ENCODE measurements at places on chromosomes 16 and 17.

DNA sequence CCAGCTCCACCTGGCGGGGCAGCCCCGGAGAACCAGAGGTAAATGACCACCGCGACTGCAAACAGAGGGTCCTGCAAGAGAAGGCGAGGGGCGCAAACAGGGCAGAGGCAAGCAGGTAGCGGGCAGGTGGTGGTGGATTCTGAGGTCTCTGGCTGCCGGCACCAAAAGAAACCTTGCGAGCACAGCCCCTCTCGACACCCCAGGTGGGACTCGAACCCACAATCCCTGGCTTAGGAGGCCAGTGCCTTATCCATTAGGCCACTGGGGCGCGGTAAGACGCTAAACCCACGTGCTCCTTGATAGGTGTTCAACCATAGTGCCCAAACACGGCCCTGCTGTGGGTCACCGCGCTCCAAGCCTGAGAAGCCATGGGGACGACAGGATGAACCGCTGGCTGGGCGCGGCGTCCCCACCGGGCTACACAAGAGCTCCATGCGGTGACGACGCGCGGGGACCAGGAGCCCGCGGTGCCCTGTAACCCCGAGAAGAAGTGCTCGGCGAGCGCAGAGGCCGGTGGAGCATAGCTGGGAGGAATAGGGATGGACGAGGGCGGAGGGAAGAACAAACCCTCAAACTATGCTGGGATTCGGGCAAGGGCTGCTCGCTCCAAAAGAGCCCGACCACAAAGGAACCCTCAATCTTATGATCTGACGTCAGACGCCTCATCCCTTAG lies 12.4 kb downstream of the ATP5PD start:
- DNase-seq, result peak; percentile 97

- DNase-seq, result no peak
These were observed 34.0 kb downstream of the KIAA0513 start for GRCh38 chr16:85061566-85061965.

- no peak for DNase-seq
These were observed 35.0 kb downstream of the PSME3IP1 start for GRCh38 chr16:57150682-57151330.

DNA sequence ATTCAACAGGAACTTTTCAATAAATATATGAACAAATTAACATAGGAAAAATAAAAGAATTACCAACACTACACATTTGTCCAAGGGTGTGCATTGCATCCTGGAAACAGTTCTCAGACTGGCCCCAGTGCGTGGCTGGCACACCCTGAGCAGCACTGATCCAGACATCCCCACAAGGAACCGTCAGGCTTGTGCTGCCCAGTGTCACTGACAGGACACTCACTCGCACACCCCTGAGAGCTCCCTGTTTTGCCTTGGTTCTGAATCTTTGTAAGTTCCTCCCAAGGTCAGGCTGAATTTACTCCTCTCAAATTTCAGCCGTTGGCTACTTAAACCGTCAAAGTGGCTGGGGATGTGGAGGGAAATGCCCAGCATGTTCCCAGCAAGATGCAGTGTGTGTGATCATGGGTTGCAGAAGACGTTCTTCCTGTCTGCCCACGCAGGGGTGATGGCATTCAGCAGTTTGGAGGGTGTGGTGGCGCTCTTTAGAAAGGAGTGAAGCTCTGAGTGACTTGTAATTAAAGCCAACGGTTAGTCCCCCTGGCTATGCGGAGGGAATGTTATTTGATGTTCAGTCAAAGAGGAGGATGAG lies 1.7 kb downstream of the MT2A start:
- peak; percentile 89 for DNase-seq

DNA sequence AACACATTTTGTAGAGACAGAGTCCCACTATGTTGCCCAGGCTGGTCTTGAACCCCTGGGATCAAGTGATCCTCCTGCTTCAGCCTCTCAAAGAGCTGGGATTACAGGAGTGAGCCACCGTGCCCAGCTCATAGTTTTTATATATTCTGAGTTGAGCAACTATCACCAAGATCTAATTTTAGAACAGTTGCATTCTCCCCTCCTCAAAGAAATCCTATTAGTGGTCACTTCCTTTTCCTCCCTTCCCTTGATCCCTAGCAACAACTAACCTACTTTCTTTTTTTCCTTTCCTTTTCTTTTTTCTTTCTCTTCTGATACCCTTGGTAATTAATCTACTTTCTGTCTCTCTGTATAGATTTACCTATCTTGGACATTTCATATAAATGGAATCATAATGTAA lies 61.5 kb upstream of the B4GALNT2 start:
- no peak for DNase-seq

- DNase-seq, result peak; percentile 39
These were observed 441 bp downstream of the VASN start for GRCh38 chr16:4372001-4372577.

- DNase-seq, result no peak
These were observed 4.4 kb downstream of the MVP start for GRCh38 chr16:29824589-29825144.

- DNase-seq, result peak; percentile 68
These were observed 41.8 kb downstream of the BRD7 start for GRCh38 chr16:50326835-50327465.

DNA sequence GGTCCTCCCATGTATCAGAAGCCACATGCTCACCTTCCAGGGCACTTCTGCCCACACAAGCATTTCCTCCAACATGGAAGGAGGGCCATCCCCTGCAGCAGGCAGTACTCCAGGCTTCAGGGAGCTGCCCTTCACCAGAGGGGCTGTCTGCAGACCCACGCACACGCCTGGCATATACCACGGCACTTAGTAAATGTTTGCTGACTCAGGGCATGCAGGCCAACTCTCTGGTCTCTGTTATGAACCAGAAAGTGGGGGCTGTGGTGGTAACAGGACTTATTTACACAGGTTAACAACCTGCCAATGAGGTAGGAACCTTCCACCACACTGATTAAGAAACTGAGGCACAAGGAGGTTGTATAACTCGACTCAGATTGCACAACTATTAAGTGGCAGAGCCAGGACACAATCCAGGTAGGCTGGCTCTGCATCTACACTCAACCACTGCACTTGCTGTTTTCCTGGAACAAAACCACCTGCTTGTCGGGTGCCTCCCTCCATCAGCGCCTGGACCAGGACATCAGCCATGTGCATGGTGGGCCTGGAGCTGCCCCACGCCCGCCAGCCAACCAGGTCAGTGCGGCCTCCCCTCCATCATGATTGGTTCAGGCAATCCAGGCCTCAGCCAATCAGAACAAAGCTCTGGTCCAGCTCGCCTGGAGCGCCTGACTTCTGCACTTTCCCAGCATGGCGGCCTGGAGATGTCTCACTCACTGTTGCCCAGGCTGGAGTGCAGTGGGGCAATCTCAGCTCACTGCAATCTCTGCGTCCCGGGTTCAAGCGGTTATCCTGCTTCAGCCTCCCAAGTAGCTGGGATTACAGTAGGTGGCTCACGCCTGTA lies 19.2 kb downstream of the ACTG1 start:
- no peak for DNase-seq

GRCh38 chr17:9628509-9628908 lies 16.8 kb upstream of the USP43 start:
- DNase-seq, result no peak

DNA sequence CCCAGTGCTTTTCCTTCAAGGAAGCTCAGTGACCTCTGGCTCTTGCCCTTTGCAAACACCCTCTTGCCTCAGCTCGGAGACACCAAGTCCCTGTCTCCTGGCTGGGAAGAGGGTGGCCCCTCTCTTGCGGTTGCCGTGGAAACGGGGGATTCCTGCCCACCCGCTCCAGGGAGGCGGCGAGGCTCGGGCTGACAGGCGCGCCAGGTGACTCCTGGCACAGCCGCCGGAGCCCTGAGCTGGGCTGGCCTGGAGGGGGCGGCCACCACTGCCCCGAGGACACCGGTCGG lies 71.4 kb downstream of the ABR start:
- no peak for DNase-seq

GRCh38 chr16:8678068-8678927 lies 3.9 kb downstream of the ABAT start:
- no peak for DNase-seq

DNA sequence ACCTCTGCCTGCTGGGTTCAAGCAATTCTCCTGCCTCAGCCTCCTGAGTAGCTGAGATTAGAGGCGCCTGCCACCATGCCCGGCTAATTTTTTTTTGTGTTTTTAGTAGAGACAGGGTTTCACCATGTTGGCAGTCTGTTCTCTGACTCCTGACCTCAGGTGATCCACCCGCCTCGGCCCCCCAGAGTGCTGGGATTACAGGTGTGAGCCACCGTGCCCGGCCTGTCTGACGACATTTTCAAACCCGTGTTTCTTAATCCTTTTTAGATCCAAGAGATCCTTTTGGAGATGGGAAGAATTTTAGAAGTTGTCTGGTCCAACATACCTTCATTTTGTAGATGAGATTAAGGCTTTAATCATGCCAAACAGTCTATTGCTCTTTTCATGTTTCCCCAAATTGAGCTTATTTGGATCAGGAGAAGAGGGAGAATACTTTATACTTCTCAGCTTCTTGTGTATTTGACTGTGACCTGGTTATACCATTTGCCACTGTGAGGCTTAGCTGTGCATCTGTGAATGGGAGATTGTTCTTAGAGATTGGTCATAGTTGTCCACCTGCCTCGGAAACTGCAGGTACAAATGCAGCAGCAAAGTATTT lies 25.8 kb downstream of the USP10 start:
- DNase-seq, result no peak

DNA sequence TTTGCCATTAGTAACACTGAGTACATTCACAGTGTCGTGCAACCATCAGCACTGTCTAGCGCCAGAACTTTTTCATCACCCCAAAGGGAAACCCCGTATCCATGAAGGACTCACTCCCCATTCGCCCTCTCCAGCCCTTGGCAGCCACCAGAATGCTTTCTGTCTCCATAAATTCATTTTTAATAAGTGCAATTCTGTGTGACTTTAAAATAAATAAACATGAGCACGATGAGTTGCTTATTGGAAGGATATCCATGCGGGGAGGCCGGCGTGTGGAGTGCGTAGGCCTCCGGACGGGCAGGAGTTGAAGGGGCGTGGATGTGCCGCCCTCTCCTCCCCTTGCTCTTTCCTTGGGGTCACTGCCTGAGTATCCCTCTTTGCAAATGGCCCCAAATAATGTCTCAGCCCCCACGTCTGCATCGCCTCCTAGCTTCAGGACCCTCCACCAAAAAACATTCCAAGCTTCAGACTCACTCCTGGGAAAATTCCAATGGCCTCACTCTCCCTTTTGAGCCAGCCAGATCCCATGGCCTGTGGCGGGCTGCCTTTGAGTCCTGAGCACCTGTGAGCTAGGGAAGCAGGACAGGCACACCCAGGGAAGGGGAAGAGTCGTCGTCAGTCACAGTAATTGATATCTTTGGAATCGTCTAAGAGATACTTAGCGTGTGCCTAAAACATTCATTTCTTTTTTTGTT lies 306.3 kb downstream of the SEC14L1 start:
- no peak for DNase-seq

DNA sequence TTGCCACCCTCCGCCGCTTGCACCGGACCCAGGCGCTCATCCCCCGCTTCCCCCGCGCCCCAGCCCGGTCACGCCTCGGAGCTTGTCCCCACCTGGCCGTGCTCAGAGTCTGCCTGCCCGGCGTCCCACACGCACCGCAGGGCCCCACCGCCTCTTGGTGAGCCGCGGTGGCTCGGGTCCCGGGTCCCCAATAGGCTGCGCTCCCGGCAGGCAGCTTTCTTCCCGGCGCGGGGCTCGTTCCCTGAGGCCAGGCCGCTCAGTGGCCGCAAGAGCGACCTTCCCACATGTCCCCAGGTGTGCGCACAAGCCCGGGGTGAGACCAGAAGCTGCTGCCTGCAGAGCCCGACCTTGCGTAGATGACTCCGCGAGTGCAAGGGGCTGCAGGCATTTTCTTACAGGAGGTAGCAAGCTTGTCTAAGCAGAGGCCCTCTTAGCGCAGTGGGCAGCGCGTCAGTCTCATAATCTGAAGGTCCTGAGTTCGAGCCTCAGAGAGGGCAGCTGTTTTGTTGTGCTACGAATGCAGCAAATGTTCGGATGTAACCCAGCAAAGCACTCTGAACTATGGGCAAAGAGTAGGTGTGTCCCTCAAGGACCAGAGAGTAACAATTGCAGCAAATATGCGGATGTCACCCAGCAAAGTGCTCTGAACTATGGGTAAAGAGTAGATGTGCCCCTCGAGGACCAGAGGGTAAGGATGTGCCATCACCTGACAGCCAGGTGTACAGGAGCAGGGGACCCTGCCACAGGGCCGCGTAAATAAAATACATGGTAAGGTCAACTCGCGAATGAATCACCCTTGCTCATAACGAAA lies 15.6 kb downstream of the TLE7 start:
- peak; percentile 55 for DNase-seq

DNA sequence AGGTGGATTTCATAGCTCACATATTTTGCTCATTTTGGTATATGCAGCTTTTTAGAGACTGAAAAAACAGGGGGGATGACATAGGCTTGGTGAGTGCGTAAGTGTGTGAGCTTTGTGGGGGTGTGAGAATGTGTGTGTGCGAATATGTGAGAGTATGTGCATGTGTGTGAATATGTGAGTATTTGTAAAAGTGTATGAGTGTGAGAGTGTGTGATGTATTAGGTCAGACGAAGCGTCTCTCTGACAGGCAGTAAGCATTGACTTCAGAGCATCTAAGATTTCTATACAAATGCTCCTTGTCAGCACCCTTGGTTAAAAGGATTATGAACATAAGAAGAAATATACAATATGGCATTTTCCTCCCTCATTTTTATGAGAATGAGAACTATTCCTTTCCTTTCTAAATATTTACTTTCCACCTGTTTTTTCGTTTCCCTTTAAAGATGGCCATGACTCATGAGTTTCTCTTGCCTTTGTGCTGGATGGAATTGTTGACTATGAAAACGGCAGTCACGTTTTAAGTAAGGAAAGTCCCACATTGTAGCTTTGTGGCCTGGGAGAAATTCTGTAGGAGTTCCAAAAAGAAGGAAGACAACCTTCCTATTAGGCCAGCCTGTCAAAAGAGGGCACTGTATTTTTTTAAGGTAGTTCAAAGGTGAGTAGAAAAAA lies 276.4 kb downstream of the FOXL1 start:
- no peak for DNase-seq

DNA sequence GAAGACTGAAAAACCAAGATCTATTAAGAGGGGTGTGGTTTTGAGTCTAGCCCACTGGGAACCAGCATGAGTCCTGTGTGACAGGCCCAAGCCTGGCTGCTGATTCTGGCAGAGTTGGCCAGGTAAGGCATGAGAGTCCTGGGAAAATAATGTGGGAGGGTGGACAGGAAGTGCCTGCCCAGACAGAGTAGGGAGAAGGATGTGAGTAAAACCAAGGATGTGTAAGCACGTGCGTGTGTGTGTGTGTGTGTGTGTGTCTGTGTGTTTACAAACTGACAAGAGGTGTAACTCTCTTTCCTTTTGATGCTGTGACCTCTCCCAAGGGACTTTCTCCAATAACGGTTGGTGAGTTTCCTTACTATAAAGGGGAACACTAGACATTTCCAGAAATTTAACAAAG lies 15.6 kb upstream of the TEX2 start:
- no peak for DNase-seq

- DNase-seq, result no peak
These were observed 18.3 kb downstream of the CPNE7 start for GRCh38 chr16:89593841-89594240.

DNA sequence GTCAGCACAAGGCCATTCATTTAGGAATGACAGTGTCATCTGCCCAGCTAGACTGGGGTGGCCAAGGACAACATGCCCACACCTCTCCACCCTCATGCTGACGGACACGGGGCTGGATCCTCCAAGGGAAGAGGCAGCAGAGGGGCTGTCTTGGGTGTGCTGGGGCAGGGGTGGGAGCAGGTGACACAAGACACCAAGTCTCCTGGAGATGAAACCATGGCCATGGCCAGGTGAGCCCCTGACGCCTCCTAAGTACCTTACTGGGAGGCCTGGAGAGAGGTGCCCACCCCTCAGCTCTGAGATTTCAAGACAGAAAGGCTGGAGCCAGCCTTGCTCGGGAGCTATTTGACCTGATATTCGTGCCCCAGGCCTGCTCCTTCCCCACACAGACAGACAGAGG lies 9.0 kb upstream of the RASD1 start:
- no peak for DNase-seq
